Neural progenitor cell (in vitro differentiated cells): ENCODE measurements at places on chromosomes 4 and X. TPM values are rescaled to one million over a fixed set of nuclear protein-coding genes. Genes with fewer than 3 reads are reported as not detected.

Gene CYSLTR1
- total RNA-seq = not detected in 2 replicates

Gene SYP
- 0.07 and 0.62 TPM in 2 replicates for total RNA-seq

Gene QDPR
- total RNA-seq = 22.4 and 44.1 TPM in 2 replicates

Gene TSPAN7
- total RNA-seq = 8.6 and 12.7 TPM in 2 replicates

Gene PCSK1N
- 2.4 TPM in 1 of 2 replicates, not detected in the other for total RNA-seq

GRCh38 chr4:186144198-186144945 is 39.9 kb downstream of the FAM149A start:
- peak; percentile 95 for DNase-seq

GRCh38 chr4:151744614-151745013 is 16.2 kb downstream of the GATB start:
- DNase-seq = no peak

DNA sequence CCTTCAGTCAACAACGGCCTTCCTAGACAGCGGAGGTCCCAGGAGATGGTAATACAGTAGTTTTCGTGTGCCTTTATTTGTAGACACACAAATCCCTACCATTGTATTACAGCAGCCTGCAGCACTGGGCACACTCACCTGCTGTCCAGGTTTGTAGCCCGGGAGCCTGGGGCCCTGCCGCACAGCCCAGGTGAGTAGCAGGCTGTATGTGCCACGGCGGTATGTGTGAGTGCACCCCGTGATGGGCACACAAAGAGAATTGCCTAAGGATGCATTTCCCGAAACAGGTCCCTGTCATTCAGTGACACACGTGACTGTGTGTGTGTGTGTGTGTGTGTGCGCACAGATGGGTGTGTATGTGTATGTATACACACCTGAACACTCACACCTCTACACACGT is 8.1 kb upstream of the SLC25A6 start:
- DNase-seq = no peak

DNA sequence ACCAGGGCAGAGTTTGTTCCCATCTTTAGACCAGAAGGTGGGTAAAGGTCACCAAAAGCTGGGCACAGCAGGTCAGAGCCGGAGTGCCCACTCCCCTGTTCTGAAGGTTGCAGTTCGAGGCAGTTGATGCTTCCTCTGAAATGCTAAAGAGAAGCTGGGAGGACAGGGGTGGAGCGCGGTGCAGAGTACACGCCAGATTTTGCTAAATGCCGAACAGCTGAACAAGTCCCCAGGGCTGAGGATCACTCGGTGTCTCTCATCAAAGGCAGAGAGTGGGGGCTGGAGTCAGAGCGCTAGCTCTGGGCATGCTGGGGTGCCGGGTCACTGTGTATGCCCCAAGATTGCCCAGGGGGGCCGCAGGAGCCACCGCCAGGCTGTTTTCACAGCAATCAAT is 197.0 kb downstream of the BCOR start:
- DNase-seq = peak; percentile 36

- DNase-seq = no peak
Measured at GRCh38 chr4:32931475-32931874, 2211.3 kb downstream of the PCDH7 start.

- DNase-seq = no peak
Measured at GRCh38 chr4:158538176-158538575, 16.5 kb downstream of the RXFP1 start.

GRCh38 chr4:54525602-54526001 is 132.2 kb upstream of the KIT start:
- no peak for DNase-seq

DNA sequence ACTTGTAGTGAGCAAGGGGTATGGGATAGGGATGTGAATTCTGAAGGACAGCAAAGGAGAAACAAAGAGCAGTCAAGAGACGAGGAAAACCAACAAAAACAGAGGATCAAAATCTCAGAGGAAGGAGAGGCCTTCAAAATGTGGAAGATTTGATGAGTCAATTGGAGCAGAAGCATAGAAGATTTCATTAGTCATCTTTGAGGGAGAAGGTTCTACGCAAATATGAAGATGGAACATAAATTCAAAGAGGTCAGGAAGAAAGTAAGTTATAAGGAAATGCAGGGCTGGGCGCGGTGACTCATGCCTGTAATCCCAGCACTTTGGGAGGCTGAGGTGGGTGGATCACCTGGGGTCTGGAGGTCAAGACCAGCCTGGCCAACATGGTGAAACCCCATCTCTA is 35.4 kb downstream of the MID2 start:
- no peak for DNase-seq

DNA sequence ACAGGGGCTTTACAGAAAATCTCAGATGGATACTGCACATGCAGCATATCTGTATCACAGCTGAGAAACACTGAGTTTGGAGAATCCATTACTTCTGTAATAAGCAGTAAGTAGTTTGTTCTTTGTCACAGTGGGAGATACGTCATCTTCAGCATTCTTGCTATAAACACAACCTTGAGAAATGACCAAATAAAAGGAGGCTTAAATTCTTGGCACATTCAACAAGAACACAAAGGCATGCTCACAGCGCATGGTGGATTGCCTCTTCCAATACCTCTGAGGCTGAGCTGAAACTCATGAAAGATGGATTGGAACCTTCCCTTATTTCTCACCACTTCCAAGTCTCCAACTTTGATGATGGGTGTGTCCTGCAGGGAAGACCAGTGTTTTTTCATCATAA is 54.5 kb downstream of the ANXA5 start:
- no peak for DNase-seq

GRCh38 chr4:74379912-74380311 is 15.0 kb downstream of the EREG start:
- no peak for DNase-seq

DNA sequence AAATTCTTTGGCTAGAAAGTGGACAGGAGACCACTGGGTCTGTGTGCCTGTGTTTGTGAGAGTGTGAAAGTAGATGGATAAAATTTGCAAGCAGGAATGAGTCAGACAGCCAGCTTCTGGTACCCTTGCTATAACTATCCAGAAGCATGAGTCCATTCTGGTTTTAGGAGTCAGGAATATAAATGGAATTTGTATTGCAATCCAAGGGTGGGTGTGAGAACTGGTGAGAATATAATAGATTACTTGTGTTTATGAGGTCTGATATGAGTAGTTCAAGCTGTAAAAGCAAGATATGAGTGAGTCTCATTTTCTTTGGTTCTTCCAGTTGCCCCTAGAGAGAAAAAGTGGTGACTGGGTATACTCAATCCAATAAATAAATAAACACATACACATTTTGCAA is 212.7 kb upstream of the TAPT1 start:
- no peak for DNase-seq

- peak; percentile 70 for DNase-seq
Measured at GRCh38 chr4:68175562-68176155, 46.0 kb upstream of the TMPRSS11F start.

DNA sequence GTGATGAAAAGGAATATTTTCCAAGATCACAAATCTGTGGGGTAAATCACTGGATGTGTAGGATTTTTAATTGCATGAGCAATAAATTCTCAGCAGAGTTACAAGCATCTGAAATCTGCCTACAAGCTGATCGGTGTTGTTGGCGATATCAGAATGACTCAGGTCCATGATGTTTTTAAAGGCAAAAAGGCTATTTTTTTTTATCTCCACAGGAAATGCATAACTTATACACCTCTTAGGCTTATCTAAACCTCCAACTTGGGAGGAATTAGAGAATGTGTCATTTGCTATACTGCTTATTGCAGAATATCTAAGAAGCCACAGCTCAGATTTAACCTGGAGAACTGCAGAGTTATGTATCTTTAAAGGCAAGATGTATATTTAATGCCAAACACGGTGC is 61.6 kb downstream of the KIT start:
- DNase-seq = no peak

DNA sequence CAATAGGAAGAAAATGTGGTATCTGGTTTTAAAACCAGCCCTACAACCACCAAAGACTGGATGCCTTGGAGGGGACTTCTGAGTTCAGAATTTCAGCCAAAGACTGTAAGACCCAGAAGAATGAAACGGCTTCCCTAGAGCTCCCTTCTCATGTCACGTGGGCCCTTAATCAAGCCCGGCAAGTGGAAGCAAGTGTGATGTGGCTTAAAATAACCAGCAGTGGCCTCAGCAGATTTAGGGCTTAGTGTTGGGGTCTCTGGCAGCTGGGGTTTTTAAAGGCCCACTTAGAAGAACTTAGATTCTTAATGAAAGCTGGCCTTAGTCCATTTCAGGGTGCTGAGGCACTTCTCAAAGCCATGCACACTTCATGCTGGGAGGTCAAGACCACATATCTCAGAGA is 111.2 kb upstream of the TBC1D9 start:
- DNase-seq = peak; percentile 21

DNA sequence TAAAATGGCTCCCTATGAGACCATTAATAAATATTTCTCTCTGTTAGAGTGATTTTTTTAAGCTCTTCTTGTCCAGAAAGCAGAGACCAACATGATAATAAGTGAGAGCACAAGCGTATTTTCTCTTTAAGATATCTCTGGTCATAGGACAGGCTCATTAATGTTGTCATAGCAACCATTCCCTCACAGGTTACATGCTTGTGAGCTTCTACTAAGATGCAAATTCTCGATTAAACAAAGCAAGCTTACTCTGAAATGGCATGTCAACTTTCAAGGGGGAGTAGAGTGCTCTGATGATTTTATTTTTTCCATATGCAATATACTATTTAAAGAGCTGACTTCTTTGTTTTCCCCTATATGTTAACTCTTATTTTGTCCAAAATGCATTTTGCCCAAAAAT is 487.2 kb upstream of the LCORL start:
- no peak for DNase-seq

DNA sequence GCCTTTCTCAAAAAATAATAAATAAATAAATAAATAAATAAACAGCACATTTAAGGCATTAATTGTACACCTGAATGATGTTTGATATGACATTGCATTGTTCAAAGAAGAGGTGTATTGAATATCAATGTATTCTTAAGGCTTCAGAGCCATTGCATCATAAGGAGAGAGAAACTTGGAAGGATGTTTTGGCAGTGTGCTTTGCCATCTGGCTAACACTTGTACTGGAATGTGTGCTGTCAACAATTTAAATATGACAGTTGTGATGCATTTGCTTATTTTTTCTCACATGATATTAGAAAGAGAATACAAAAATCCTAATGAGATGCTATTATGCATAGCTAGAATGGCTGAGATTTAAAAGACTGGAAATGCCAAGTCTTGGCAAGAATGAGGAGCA is 67.8 kb downstream of the FAM133A start:
- DNase-seq = no peak
